ENCODE measurements at places on chromosomes 5 and 9.

- DNase-seq: no peak
Measured at GRCh38 chr5:37015795-37016666, 139.5 kb downstream of the NIPBL start.

GRCh38 chr9:124293718-124294506 is 36.2 kb downstream of the NEK6 start:
- no peak for DNase-seq

- no peak for DNase-seq
Measured at GRCh38 chr5:156647034-156647451, 203.1 kb upstream of the PPP1R2B start.

DNA sequence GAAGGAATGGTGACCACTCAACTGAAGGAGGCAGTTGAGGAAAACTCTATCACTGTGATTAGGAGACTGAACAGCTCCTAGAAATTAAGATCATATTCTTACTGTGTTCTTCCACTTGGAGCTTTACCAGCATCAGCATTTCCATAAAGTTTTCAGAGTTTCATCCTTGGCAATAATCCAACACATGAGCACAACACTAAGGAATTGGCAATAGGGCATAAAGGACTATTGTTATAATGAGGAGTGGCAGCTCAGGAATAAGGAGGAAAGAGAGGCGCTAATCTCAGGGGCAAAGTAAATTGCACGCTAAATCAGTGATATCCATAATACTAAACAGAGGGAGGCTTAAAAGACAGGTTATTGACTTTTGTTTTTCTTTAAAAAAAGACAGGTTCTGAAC is 338.9 kb downstream of the EFNA5 start:
- no peak for DNase-seq

DNA sequence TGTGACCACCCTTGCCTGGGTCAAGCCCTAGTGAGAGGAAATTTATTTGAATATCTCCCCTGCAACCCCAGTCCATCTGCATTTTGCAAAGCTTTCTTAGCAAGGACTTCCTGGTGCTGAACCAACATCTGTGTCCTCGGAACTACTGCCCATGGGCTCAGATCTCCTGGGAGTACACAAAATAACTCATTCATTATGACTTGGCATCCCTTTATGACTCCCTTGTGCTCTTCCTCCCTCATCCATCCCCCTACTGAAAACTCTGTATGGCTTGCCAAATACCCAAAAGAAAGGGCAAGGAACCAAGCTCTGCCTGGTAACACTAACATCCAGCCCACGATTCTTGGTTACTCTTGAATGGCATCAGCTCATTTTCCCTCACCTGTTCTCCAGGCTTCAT is 368.5 kb downstream of the NTRK2 start:
- no peak for DNase-seq

- no peak for DNase-seq
Measured at GRCh38 chr5:78245136-78245535, 49.4 kb downstream of the AP3B1 start.

- DNase-seq: no peak
Measured at GRCh38 chr5:159101685-159102084, 2.0 kb upstream of the EBF1 start.

- DNase-seq: no peak
Measured at GRCh38 chr5:79834754-79835714, 145.4 kb downstream of the CMYA5 start.

GRCh38 chr9:122228191-122228567 is 578 bp downstream of the LHX6 start:
- DNase-seq: no peak

DNA sequence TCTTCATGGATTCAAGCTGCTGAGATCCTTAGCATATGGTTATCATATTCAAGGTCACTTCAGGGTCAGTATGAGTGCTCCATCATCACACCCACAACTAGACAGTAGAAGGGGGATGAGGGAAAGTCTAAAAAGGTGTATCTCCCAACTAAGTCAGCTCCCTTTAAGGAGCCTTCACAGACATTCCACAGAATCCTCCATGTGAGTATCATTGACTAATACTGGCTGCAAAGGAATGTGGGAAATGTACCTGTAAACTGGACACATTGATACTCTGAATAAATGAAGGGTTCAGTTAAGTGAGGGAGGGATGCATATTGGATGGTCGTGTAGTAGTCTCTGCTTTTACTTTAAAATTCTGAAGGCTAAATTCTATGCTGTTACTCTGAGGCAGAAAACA is 330.7 kb downstream of the LRRC70 start:
- DNase-seq: no peak

DNA sequence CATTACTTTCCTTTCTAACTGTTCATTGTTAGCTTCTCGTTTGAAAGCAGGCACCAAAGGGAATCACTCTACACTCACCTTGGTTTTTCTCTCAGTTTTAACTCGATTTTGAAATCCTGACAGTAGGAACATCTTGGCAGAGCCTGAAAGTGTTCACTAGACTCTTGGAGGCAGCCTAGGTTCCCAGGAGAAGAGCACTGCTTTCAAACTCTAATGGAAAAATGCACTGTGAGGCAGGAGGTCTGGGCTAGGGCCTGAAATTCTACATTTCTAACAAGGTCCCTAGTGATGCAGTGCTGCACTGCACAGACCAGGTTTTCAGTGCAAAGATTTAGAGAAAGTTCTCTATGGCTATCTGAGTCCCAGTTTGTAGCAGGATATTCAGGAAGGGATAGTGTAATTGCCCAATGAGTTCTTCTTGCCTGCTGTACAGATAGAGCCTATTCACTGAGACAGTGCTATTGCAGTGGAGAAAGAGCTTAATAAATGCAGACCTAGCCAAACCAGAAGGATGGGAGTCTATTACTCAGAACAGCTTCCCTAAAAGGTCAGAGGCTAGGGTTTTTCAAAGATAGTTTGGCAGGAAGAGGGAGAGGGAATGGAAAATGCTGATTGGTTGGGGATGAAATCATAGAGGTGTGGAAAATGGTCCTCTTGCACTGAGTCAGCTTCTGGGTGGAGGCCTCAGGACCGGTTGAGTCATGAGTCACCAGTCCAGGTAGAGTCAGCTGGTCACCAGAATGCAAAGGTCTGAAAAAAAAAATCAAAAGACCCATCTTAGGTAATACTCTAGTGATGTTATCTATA is 153.9 kb downstream of the GPBP1 start:
- no peak for DNase-seq

DNA sequence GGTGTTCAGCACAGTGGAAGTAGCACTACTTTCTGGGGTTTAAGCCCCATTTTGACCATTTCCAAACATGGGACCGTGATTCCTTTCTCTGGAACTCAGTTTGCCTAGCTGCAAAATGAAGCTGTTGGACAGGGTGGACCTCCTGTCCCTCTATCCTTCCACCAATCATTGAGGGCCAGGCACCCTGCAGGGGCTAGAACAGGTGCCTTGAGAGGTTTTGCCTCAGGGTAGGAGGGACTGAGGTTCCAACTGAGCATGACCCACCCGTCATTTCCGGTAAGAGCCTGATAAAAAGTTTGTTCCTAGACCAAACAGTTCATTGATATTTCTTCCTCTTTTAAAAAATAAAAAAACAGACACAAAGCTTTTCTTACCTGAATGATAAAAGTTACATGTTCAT is 116.5 kb downstream of the MVB12B start:
- no peak for DNase-seq
